ENCODE measurements at places on chromosomes 4 and X.

DNA sequence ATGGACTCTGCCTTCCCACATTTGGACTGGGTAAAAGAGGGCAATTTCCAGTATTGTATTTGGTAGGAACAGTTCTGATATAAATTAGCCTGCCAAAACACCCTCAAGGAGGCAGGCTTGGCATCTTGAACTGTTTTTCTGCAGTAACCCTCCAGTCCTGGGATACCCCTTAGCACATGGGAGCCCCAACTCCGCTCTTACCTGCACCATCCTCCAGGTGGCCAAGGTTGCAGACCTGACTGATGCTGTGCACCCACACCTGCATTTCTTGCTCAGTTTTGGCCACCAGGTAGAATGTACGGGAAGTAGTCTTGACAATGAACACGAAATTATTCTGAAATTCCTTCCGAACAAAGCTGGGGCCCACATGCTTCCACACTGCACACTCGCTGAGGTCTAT lies 35.1 kb downstream of the GAB3 start:
- no peak for DNase-seq

GRCh38 chr4:100746141-100746739 lies 228.4 kb upstream of the EMCN start:
- DNase-seq = no peak

DNA sequence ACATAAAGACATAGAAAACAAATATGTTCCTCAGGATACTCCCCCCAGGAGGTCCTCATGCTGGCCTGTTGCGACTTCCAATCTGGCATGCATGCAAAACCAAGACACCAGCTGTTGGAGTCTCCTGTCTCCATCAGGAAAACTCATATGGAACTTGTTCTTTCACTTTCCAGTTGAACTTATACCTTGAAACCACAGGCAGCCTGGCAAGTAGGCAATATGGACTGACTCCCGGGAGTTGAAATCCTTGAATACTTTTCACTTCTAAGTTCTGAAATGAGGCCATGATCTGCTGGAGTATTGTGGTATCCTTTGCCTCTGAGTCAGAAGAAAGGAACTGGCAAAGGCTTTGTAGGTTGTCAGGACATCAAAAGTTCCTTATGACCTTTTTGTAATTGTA lies 444.2 kb downstream of the IDS start:
- no peak for DNase-seq

GRCh38 chr4:55706541-55706940 lies 70.4 kb upstream of the NMU start:
- no peak for DNase-seq

- DNase-seq = no peak
Measured at GRCh38 chr4:31482691-31483090, 762.5 kb downstream of the PCDH7 start.

DNA sequence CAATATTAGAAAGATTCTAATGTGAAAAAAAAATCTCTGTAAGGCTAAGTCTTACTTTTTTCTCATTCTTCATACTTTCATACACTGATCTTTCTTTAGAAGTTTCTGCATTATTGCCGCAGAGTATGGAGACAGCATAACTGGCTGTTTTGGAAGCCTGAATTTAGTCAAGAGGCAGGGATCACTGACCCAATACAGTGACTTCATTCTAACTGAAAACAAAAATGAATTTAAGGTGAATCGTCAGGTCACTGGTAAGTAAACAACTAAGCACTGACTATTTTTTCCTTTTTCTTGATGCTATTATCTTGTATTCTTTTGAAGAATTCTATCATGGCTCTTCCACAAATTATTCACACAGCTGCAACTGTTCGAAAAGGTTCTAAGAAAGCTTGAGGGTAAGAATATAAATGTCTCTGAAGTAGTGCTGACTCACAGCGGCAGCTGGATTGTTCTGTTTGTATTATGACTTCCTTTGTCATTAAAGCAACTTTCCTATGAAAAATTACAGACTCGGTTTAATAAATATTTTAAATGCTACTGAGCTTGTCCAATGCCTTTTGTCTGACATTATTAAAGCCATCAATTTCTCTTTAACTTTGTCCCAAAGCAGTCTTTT lies 609.3 kb downstream of the FSTL5 start:
- no peak for DNase-seq

DNA sequence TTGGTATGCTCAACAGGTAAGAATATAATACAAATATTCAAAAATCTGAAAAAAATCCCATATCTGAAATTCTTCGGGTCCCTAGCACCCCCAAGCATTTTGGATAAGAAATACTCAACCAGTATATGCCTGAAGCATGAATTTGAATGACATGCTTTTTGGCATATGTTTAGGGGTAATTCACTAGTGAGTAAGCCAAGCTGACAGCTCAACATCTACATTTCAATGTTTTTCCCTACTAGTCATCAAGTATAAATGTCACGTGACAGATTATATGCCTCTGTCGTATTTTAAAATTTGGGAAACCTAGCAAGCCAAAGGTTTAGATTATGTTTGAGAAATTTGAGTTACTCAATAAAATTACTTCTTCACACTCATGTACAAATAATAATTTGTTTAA lies 125.1 kb downstream of the FGF16 start:
- no peak for DNase-seq
